ENCODE measurements at places on chromosomes 12 and 14. TPM values are rescaled to one million over a fixed set of nuclear protein-coding genes. Genes with fewer than 3 reads are reported as not detected.

- DNase-seq: no peak
Measured at GRCh38 chr12:106586278-106586802, 3.5 kb downstream of the RFX4 start.

- no peak for DNase-seq
Measured at GRCh38 chr12:108570743-108571608, 8.6 kb downstream of the ISCU start.

DNA sequence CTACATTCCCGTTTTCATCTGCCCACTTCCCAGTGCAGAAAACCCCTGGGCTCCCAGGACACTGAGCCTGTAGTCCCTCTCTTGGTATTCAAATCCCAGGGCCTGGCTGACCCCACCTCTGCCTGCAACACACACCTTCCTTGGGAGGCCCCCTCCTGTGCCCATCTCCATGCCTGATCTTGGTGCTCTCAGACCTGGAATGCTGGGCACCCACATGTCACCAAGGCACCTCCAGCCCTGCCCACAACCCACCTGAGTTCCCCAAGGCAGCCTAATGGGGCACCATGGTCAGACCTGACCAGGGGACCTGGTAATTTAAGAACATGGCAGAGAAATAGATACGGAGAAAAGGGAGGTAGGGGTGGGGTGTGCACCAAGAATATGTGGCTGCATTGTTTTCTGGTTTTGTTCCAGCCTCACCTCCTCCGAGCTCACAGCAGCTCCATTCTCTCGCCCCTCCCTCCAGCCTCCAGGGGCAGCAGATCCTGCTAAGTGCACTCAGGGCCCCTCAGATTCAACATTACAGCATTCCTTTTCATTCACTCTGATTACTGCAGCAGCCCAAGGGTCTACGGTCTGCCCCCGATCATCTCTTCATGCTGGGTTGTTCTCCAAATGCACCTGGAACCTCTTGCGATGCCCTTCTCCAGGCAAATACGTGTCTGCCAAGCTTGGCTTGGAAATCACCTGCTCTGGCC is 9.2 kb upstream of the HSP90AA1 start:
- no peak for DNase-seq

GRCh38 chr12:92462049-92462448 is 240.7 kb upstream of the PLEKHG7 start:
- DNase-seq: no peak

Gene PAX9
- not detected for total RNA-seq

Gene GPD1
- total RNA-seq: 0.04 TPM

Gene PRH2
- total RNA-seq: not detected

Measured in kidney epithelial cell (primary cell).